Chondrocyte (in vitro differentiated cells): ENCODE measurements at places on chromosomes 1 and 21. TPM values are rescaled to one million over a fixed set of nuclear protein-coding genes. Genes with fewer than 3 reads are reported as not detected.

DNA sequence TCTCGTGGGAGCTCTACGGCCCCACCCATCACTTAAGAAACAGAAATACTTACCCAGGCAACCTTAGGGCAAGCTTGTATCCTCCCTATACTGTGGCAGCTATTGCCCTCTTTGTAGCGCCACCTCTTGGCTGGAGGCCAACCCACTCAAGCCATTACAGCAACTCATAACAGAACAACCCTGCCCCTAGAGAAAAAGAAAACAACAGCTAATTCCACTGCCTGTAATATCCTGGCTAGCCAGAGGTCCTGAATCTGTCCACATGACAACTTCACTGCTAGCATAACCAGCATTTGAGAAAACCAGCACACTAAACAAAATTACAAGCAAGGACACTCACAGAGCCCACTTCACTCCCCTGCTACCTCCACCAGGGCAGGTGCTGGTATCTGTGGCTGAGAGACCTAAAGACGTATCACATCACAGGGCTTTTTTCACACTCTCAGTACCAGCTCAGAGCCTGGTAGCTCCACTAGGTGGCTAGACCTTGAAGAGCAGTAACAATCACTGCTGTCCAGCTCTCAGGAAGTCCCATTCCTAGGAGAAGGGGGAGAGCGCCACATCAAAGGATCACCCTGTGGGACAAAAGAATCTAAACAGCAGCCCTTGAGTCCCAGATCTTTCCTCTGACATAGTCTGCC, 14.5 kb upstream of the MX1 start:
- peaks cover 33% of the 10 kb centered on the region for H3K27me3 ChIP-seq
- DNase-seq: no peak
- H3K27ac ChIP-seq: peak overlapping the region; percentile 27
- H3K4me1 ChIP-seq: peaks cover 19% of the 10 kb centered on the region
- no peaks in the 10 kb centered on the region for H3K36me3 ChIP-seq
- H3K4me3 ChIP-seq: no peak overlapping the region

DNA sequence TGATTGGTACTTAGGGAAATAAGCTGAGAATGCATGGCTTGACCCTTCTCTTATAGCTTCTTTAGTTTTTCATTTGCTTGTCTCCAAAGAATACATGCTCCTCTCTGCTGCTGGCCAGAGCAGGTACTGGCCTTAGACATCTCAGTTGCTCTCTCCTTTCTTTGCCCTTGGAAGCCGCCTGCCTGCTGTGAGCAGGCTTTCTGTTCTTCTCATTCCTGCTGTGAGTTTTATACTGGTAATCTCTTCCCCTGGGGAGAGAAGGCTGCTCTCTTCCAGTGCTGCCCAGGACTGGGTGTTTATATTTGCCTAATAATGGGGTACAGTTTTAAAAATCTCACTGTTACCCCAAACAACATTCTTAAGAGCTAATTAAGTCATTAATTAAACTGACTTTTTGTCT, 323.5 kb upstream of the LRRC7 start:
- no peak overlapping the region for H3K27ac ChIP-seq
- no peaks in the 10 kb centered on the region for H3K36me3 ChIP-seq
- H3K27me3 ChIP-seq: no peaks in the 10 kb centered on the region
- DNase-seq: no peak

DNA sequence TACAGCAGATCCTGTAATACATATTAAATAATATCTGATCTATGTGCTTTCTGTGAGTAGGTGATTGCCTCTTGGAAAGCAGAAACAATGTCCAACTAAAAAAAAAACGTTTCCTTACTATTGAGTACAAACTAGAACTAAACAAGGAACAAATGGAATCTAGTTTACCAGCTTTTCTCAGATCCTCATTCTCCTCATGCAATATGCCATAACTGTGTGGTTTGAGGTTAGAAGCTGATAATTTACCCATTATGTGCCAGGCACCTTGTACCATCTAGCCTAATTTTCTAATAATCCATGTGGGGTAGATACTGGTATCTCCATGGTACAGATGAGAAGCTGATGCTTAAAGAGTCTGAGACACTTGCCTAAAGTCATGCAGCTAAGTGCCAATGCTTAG, 154.7 kb downstream of the PTGER3 start:
- H3K27ac ChIP-seq: no peak overlapping the region
- H3K4me1 ChIP-seq: peaks cover 16% of the 10 kb centered on the region
- H3K36me3 ChIP-seq: no peaks in the 10 kb centered on the region
- peaks cover 7% of the 10 kb centered on the region for H3K27me3 ChIP-seq
- no peak overlapping the region for H3K4me3 ChIP-seq

DNA sequence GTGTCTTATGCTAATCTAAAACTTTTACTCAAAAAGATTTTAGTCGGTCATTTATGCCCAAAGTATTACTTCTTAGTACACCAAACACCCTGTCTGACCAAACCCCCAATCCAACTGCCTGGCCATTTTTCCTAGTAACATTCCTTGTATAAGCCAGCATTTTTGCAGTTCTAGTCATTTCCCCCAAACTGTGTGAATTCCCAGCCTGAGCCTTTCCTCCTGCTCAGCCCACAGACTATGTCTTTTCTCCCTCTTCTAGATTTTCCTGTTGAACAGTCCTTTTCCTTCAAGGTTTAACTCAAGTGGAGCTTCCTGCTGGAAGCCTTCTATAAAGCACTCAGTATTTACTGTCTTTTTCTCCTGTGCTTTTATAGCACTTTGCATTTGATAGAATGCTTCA, 843.8 kb downstream of the USP25 start:
- H3K4me1 ChIP-seq: peaks cover 63% of the 10 kb centered on the region
- H3K27ac ChIP-seq: peak overlapping the region; percentile 93
- no peak for DNase-seq
- H3K36me3 ChIP-seq: peaks cover 4% of the 10 kb centered on the region
- H3K27me3 ChIP-seq: no peaks in the 10 kb centered on the region

- H3K4me1 ChIP-seq: peaks cover 22% of the 10 kb centered on the region
- H3K27me3 ChIP-seq: no peaks in the 10 kb centered on the region
- no peak for DNase-seq
- H3K27ac ChIP-seq: no peak overlapping the region
These were observed 2.8 kb downstream of the RGS1 start for GRCh38 chr1:192578144-192578909.

DNA sequence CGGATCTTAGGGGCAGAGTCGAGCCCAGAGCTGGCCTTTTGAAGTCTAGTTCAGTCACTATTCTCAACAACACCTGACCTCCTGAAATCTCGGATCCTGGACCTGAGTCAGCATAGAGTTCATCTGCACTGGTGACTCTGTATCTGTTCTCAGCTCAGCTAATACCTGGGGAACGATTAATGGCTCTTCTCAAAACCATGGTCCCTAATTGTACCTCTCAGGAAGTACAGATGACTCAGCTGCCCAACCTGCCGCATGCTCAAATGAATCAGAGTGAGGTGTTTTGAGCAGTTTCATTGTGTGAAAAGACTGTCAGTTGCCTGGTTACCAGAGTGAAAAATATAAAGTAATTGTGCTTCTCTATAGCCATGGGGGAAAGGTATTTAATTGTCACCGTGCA, 89.2 kb downstream of the SLC35F3 start:
- DNase-seq: no peak
- H3K27ac ChIP-seq: no peak overlapping the region
- no peaks in the 10 kb centered on the region for H3K4me1 ChIP-seq
- H3K4me3 ChIP-seq: no peak overlapping the region

DNA sequence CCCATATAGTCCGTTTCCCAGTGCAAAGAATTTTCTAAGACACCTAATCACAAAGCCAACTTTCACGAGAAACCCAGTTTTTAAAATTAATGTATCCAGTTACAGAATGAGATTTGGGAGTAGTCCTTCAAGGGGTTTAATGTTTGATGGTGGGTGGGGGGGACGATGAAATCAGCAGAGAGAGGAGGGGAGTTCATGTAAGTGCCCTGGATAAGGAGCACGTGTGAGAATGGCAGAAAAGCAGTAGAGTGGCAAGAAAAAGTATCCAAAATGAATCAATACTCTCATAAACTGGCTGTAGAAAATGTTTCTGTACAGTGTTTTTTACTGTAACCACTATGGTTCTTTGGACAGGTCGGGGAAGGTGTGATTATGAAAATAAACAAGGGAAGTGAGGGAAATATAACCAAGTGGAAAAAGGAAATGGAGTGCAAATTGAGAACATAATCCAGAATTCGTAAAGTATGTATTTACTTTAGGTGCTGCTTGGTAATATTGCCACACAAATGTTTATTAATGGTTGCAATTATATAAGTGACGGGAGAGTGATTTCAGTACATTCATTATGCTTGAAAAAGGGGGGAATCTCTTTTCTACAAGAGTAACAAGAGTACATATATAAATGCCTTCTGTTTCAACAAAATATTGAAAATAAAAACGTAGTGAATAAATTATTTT, 118.7 kb upstream of the RRP15 start:
- no peak for DNase-seq
- no peak overlapping the region for H3K4me3 ChIP-seq
- peaks cover 62% of the 10 kb centered on the region for H3K27me3 ChIP-seq
- peaks cover 17% of the 10 kb centered on the region for H3K4me1 ChIP-seq
- no peaks in the 10 kb centered on the region for H3K36me3 ChIP-seq
- H3K27ac ChIP-seq: no peak overlapping the region

DNA sequence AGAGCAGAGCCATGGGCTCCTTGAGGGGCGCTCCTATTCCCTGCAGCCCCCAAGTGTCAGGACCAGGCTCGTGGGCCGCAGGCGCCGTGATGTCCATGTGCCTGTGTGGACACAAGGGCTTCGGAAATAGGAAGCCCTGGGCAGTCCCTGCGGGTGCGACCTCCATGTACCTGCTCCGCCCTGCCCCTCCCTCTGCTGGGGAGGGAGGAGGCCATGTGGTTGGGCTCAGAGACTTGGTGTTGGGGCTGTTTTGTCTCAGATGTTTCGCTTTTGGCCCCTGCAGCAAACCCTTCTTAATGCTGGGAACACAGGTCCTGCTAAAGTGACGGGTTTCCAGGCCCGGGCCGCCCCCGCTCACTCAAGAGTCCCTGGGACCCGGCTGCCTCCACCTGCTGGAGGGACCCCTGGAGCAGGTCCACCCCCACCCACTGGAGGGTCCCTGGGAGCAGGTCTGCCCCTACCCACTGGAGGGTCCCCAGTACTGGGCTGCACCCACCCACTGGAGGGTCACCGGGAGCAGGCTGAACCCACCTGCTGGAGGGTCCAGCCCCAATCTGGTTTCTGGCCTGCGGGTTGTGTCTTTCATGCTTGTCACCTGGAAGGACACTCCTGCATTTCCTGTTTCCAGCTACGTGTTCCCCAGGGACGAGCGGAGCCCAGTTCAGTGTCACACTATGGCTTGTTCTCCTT, 156.5 kb downstream of the PEX14 start:
- peak; percentile 91 for DNase-seq
- H3K27me3 ChIP-seq: no peaks in the 10 kb centered on the region
- no peak overlapping the region for H3K27ac ChIP-seq
- no peak overlapping the region for H3K4me3 ChIP-seq
- H3K36me3 ChIP-seq: no peaks in the 10 kb centered on the region

DNA sequence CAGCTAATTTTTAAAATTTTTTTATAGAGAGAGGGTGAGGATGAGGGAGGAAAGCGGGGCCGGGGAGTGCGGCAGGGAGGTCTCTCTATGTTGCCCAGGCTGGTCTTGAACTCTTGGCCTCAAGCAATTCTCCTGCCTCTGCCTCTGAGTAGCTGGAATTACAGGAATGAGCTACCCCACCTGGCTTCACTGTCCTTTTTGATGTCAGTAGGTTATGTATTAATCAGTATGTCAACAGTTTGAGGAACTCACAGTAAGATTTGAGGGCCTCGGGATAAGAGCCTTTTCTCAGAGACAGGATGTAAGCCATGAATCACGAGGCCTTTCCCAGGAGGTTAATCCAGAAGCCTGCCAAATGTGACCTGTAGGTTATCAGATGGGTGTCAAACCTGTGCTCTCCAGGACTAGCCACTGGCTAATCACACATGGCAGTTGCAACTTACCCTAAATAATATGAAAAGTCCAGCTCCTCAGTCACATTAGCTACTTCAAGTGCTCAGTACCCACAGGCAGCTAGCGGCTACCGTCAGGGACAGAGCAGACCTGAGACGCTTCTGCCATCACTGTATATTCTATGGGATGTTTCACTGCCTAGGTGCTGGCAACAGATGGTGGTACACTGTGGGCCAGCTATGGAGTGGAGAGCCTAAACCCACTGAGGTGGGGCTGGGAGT, 33.1 kb downstream of the TRIM67 start:
- no peak for DNase-seq
- H3K4me3 ChIP-seq: no peak overlapping the region
- peaks cover 5% of the 10 kb centered on the region for H3K4me1 ChIP-seq
- H3K36me3 ChIP-seq: peaks cover 3% of the 10 kb centered on the region

DNA sequence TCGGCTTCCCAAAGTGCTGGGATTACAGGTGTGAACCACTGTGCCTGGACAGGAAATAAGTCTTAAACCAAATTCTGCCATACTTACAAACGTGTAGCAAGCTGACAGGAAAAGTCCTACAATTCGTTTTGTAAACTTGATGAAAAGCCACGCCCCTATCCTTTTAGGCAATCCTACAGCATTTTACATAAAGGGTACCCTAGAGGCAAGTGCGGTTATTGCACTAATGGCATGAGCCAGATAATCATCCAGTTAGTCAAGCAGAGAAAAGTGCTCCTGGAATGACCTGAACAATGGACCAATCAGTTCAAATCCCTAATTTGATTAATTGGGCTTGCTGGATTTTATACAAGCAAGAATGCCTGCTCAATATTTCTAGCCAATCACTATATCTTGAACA, 338.2 kb downstream of the KIF26B start:
- DNase-seq: no peak
- no peak overlapping the region for H3K27ac ChIP-seq
- H3K27me3 ChIP-seq: no peaks in the 10 kb centered on the region
- peaks cover 7% of the 10 kb centered on the region for H3K4me1 ChIP-seq
- H3K4me3 ChIP-seq: no peak overlapping the region
- peaks cover 10% of the 10 kb centered on the region for H3K36me3 ChIP-seq

GRCh38 chr1:179298952-179299351, 5.4 kb downstream of the SOAT1 start:
- DNase-seq: no peak
- H3K36me3 ChIP-seq: peaks cover 3% of the 10 kb centered on the region
- H3K4me1 ChIP-seq: peaks cover 29% of the 10 kb centered on the region

DNA sequence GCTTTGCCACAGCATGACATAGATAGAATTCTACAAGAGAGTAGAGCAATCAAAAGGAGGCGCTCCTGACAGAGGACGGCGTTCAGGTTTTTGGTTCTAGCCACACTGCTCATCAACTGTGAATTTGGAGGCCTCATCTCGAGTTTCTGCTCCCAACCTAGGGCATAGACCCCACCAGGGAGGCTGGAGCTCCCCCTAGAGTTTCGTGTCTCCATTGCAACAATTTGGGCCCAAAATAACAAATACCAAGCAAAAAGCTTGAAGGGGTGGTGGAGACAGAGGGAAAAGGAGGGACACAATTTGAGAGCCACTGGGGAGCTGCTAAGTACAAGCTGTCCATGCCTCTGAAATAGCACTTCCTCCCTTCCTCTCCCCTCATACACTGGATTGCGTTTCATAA, 297.0 kb downstream of the GPATCH2 start:
- H3K27me3 ChIP-seq: peaks cover 15% of the 10 kb centered on the region
- H3K4me3 ChIP-seq: no peak overlapping the region
- H3K27ac ChIP-seq: no peak overlapping the region
- DNase-seq: no peak
- H3K4me1 ChIP-seq: no peaks in the 10 kb centered on the region

Gene S100A2
- 15.4 to 22.2 TPM (median 18.9 TPM) in 3 replicates for total RNA-seq

Gene HP1BP3
- 182 to 225 TPM (median 182 TPM) in 3 replicates for total RNA-seq
